Esophagus muscularis mucosa (tissue), 4 donors: ENCODE measurements at places on chromosomes 12 and 14.

DNA sequence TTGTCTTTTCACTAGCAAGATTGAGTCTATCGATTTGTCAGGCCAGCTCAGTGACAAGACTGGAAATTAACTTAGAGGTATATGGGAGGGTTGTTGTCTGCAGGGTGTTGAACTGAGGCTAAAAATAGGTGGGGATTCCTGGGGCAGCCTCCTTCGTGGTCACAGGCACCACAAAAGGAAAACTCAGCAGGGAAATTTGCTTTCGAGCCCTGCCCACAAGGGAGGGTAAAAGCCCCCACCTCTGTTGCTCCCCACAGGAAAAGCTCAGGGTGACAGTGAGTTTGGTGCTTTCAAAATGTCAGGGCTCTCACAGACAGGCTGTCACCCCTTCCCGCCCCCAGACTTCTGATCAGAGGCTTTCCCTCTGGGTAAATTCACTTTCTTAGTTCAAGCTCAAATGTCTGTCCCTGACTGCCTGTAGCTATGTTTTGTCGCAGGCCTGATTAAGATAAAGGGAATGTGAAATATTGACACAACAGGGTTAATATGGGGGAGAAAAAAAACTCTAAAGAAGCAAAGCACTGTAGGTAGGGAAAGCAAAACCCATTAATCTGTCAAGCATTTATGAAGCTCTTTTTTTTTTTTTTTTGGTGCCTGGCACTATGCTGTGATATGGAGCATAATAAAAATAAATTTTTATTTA, 11.7 kb upstream of the NFKBIA start:
- DNase-seq = no peak

- DNase-seq = no peak
Measured at GRCh38 chr12:63313139-63313538, 162.1 kb upstream of the AVPR1A start.

DNA sequence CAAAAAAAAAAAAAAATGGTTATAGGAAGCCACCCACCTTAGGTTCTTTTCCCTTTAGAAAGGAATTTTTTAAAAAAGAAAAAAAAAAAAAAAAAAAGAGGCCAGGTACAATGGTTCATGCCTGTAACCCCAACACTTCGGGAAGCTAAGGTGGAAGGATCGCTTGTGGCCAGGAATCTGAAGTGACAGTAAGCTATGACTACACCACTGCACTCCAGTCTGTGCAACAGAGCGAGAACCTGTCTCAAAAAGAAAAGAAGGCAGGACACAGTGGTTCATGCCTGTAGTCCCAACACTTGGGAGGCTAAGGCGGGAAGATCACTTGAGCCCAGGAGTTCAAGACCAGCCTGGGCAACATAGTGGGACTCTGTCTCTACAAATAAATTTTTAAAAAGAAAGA, 36.0 kb downstream of the SPTLC2 start:
- peak; percentile 64 for DNase-seq

GRCh38 chr14:103501921-103502669, 20.5 kb downstream of the CKB start:
- no peak for DNase-seq

GRCh38 chr14:73375861-73376260, 82.5 kb downstream of the NUMB start:
- DNase-seq = no peak

- no peak for DNase-seq
Measured at GRCh38 chr14:59890676-59891075, 20.1 kb upstream of the RTN1 start.

DNA sequence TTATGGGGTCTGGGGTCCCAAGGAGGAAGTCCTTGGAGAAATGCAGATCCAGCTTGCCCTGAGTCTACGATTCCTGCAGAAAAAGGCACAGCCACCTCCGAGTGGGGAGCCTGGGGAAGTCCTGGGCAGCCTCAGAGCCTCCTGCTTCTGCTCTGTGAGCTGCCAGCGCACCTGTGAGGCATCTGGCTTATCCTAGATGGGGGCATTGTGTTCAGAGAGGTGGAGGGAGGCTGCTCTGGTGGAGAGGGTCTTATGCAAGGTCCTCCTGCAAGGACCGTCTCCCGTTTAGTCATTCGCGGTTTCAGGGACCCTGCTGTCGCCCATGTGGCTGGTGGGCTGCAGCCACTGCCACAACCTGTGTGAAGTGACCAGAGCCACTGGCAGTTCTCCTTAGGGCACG, 53.0 kb upstream of the PRMT8 start:
- DNase-seq = no peak

- no peak for DNase-seq
Measured at GRCh38 chr12:103529306-103529705, 33.5 kb upstream of the C12orf42 start.

GRCh38 chr12:2455410-2455809, 339.4 kb upstream of the FKBP4 start:
- no peak for DNase-seq

- DNase-seq = no peak
Measured at GRCh38 chr12:105222726-105223351, 13.1 kb downstream of the APPL2 start.

DNA sequence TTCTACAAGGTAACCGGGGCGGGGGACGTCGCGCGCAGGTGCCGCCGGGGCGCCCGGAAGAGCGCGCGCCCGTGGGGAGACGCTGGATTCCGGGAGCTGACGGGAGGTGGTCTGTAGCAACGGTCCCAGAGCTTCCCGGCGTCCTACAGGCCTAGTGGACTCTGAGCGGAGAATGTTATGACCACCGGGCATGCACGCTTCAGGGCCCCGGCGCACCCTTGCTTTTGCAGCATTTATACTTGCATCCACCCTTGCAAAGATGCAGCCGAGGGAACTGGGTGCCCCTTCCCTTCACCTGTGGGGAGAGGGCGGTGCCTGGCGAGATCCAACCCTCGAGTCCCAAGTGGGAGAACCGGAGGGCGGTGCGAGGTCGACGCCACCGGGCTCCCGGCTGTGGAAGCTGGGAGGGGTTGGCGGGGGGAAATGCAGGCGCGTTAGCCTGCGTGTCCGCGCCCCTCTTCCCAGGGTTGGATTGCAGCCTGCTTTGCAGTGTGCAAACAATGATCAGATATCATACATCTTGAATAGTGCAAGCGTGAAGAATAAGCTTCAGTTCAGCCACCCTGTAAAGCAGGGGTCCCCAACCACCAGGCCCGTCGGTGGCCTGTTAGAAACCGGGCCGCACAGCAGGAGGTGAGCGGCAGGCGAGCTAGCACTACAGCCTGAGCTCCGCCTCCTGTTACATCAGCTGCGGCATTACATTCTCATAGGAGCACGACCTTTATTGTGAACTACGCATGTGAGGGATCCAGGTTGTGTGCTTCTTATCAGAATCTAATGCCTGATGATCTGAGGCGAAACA, 576 bp downstream of the ERP29 start:
- no peak for DNase-seq

- no peak for DNase-seq
Measured at GRCh38 chr14:61140872-61141271, 140.3 kb downstream of the TMEM30B start.

- no peak for DNase-seq
Measured at GRCh38 chr12:549476-550082, 89.8 kb downstream of the B4GALNT3 start.

- no peak for DNase-seq
Measured at GRCh38 chr12:98727196-98727595, 82.1 kb downstream of the APAF1 start.

DNA sequence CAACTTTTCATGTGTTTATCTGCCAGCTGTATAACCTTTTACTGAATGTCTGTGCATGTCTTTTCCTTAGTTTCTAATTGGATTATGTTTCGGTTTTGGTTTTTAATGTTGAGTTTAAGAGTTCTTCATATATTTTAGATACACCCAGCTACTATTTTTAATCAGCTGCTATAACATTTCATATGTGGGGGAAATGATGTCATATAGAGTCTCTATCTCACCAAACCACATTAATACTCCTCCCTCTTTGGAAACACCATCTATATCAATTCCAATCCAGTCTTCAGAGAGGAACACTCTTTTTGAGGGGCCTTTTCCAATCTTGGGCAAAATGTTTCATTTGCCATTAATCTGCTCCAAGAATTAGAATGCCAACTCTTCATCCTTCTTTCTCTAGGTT, 28.5 kb upstream of the GCH1 start:
- DNase-seq = no peak

DNA sequence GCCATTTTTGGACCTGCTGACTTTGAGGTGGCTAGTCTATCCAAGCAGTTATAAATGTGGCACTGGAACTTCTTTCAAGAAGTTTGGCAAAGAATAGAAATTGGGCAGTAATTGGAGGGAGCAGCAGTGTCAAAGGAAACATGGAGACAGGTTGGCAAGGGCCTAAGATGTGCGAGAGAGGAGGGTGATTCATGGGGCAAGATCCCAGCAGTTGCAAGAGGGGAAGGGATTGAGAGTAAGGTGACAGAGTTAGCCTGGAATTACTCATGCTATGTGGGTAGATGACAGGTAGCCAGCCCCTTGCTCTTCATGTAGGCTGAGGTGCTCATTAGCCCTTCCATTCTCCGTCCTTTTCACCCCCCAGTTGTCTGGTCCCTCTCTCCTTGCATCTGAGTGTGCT, 42.2 kb downstream of the FBXL14 start:
- DNase-seq = no peak

- DNase-seq = no peak
Measured at GRCh38 chr14:95395098-95395737, 75.5 kb upstream of the CLMN start.

DNA sequence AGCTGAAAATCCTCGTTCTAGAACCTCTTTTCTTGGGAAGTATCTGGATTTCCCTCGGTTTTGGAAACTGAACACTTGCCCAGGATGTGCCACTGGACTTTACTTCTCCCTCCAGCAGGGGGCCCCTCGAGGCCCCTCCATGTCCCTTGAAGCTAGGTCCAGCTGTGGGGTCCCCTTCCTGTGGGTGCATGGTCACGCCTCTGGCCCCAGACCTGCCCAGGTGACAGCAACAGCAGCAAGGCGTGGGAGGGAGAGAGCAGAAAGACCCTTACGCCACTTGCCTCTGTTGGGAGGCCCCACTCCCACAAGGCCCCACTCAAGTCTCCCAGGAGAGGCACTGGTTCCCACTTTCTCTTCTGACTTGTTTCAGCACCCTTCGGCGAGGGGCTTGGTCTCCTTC, 3.1 kb downstream of the SLC25A29 start:
- no peak for DNase-seq

- no peak for DNase-seq
Measured at GRCh38 chr14:89406361-89406760, 10.7 kb downstream of the FOXN3 start.

DNA sequence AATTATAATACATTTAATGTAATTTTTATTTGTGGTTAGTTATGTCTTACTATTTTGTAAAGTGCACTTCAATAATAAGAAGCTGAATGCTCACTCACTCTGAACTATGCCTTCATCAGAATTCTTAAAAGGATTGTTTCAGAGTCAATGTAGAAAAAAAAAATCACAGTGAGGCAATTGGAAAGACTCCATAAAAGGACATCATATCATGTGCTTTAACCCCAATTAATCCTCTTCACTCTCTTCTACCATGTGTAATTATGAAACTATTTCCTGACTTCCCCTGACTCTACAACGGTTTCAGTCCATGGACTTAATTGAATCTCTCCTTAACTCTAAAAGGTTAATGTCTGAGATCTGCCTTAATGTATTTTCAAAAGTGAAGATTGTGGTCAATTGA, 250.4 kb upstream of the ALG10 start:
- no peak for DNase-seq

DNA sequence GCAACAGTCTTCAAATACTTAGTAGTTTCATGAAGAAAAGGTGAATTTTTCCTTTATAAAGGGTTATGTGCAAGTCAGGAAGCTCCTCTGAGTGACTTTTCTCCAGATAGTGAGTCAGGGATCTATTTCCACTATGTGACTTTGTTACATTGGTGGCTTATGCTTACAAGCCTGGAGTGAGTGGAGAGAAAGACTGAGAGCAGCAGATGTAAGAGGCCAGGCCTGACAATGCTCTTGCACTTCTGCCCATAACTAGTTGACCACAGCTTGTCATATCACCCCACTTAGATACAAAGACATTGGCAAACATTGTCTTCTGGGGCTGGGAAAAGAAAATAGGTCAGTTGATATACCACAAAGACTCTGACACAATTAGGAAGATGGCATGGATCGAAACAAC, 236.5 kb downstream of the PDZRN4 start:
- no peak for DNase-seq

GRCh38 chr14:68236582-68237458, 417.2 kb downstream of the RAD51B start:
- DNase-seq = no peak

- DNase-seq = peak; percentile 97
Measured at GRCh38 chr12:109110988-109111495, 5.3 kb upstream of the ACACB start.

- DNase-seq = peak; percentile 93
Measured at GRCh38 chr12:122951979-122952892, 14.0 kb downstream of the ABCB9 start.
